Hypothalamus (tissue), 51 donors: ENCODE measurements at places on chromosomes 7 and 10.

DNA sequence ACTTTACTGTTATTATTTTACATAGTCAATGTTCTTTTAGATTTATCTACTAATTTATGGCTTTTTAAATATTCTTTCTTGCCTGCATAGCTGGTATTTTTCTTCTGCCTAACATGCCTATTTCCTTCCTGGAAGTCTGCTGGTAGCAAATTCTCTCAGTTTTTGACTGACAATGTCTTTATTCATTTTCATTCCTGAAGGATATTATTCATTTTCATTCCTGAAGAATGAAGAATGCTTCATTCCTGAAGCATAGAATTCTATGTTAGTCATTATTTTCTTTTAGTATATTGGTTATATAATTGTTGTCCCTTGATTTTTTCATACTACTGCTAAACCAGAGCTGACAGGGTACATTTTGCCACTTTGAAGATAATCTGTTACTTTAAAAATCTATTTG, 41.8 kb downstream of the TMEM168 start:
- no peak for DNase-seq

- no peak for DNase-seq
Observed at GRCh38 chr10:112201334-112201733, 17.8 kb upstream of the GPAM start.

DNA sequence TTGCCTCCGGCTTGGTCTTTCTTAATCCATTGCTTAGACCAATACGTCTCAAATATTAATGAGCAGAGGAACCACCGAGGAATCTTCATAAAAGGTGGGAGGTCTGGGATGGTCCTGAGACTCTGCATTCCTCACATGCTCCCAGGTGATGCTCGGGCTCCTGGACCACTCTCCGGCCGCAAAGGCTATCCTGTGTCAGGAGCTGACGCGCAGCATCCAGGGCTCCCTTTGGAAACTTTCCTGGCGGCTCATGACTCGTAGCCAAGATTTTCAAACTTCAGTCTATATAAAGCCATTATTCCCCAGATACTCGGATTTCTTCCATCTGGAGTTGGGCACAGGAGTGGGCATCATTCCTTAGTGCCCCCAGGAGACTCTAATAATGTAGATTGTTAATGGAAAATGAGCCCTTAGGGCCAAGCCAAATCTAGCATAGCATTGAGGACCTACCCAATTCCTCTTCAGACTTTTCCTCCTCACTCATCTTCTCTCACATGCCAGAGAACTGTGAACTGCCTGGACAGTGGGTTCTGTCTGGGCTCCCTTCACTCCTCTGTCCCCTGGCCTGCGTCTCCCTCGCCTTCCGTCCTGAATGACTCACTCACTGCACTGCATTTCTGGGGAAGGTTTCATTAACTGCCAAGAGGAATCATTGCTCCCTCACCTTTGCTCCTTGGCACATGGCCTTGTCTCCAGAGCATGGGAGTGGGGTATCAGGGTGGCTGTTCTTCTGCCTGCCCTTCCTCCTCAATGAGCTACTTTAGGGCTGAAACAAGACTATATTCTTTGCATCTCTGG, 89.3 kb downstream of the MKI67 start:
- no peak for DNase-seq

- DNase-seq = no peak
Observed at GRCh38 chr7:12788591-12788990, 101.2 kb downstream of the ARL4A start.

DNA sequence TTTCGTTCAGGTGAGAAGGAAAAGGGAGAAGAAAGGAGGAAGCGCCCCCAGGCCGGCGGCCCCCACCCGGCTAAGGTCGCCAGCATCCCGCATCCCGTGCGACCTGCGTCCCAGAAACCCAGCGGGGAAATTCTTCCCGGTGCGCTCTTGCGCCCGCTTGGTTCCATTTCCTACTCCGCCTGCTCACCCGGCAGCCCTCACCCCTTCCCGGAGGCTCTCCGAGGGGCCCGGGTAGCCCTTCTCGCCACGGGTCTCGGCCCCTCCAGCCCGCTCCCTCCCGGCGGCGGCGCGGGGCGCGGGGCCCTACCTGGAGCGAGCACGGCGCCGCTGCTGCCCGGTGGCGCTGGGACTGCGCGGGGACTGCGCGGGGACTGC, at the start of gene PRKCQ:
TSS of gene PRKCQ (minus strand) at position 373 of the 375 bp plus-strand sequence. CDS start 65,141 bp downstream, outside the sequence.
- DNase-seq = peak; percentile 26

GRCh38 chr10:132434405-132435005, 37.5 kb downstream of the PWWP2B start:
- no peak for DNase-seq

- no peak for DNase-seq
Observed at GRCh38 chr7:55622241-55622640, 49.9 kb upstream of the VOPP1 start.

DNA sequence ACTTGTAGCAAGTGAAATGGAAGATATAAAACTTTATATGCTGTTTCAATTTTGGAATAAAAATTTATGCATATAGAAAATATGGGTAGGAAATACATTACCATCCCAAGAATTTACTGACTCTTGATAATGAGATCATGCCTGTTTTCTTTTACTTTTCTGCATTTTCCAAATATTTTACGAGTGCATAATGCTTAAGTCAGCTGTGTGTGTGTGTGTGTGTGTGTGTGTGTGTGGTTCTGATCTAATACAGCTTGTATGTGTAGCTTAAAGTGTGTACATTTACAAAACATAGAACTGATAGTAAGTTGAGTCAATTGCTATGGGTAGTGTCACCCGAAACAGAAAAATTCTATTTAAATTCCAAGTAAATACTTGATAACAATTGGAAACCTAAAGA, 315.9 kb upstream of the LRRN3 start:
- no peak for DNase-seq

DNA sequence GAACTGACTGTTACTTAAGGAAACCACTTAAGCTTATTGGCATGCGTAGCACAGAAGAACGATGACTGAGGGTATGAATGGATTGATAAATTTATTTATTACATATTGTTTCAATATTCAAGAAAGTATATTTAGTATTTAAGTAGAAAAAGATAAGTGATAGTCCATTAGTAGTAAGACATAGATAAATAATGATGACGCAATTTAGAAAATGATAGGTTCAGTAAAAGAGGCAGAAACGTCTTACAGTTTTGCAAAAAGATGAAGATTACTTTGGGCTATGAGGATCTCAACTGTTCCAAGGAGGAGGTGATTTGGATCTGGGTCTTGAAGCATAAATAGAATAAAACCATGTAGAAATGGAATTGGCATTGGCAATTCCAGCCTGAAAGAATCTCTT, 36.6 kb upstream of the RSU1 start:
- DNase-seq = no peak
